Stimulated activated CD8-positive, alpha-beta memory T cell treated with anti-CD3 and anti-CD28 coated beads, Interleukin-7, amount 100 ng/mL, for 4 hours (primary cell): ENCODE measurements at places on chromosomes 7 and 10.

- DNase-seq = no peak
These were observed 83.9 kb downstream of the OSBPL3 start for GRCh38 chr7:24896031-24896501.

GRCh38 chr10:102779680-102780526, 36.2 kb downstream of the WBP1L start:
- DNase-seq = no peak

DNA sequence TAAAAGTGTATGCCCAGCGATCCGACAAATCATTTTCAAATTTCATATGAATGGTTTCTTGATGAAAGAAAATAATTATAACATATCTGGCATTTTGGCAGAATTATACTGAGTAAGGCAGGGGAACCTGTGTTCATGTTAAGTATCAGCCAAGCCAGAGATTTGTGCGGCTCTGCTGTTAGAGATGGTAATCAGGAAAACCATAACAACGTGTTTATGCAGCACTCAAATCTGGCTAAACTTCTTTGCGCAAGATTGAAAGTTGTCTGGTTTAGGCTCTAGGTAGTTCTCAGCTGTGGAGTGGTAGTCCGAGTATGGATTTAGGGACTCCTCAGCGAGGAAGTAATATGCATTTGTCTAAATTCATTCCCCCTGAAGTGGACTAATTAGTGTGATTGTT, 8.9 kb upstream of the CTBP2 start:
- no peak for DNase-seq

DNA sequence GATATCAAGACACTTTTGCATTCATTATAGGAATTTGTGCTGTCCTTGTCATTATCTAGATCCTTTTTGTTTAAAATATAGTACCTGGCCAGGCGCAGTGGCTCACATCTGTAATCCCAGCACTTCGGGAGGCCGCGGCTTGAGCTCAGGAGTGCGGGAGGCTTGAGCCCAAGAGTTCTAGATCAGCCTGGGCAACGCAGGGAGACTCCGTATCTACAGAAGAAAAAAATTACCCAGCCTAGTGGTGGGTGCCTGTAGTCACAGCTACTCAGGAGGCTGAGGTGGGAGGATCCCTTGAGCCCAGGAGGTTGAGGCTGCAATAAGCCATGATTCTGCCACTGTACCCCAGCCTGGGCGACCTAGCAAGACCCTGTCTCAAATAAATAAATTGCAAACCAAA, 621 bp upstream of the MORN4 start:
- no peak for DNase-seq

- DNase-seq = no peak
These were observed 107.1 kb downstream of the GRK5 start for GRCh38 chr10:119314486-119314885.

- no peak for DNase-seq
These were observed 184.5 kb downstream of the TRIL start for GRCh38 chr7:28773423-28774145.

GRCh38 chr10:94315024-94315451, 47.7 kb downstream of the NOC3L start:
- no peak for DNase-seq

DNA sequence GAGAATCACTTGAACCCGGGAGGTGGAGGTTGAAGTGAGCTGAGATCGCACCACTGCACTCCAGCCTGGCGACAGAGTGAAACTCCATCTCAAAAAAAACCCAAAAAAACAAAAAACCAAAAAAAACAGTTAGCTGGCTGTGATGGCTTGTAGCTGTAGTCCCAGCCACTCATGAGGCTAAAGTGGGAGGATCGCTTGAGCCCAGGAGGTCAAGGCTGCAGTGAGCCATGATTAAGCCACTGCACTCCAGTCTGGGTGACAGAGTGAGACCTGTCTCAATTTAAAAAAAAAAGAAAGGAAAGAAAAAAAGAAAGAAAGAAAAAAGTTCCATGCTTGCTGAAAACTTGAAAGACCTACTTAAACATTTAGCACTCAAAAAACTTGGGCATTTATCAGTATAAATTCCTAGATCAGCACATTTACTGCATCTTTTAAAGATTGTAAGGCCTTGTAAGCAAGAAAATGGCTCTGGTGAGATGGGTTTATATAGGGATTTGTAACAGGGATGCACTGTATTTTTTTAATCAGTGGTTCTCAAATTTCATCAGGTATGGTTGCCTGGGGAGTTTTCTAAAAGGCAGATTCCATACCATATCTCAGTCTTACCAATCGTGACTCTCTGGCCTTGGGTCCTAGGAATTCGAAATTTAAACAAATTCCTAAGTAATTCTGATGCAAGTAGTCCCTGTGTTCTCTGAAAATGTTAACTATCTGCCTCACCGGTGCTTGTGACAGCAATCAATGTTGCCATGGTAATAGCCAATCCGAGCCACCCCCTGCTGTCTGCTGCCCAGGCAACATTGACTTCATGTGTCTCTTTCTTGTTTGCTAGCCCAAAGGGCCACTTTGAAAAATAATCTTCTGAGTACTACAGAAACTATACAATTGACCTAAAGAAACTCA, 11.5 kb upstream of the NT5C2 start:
- DNase-seq = no peak

GRCh38 chr10:54585572-54585971, 215.5 kb downstream of the PCDH15 start:
- DNase-seq = no peak

GRCh38 chr7:24731313-24731712, 26.0 kb downstream of the GSDME start:
- DNase-seq = no peak

DNA sequence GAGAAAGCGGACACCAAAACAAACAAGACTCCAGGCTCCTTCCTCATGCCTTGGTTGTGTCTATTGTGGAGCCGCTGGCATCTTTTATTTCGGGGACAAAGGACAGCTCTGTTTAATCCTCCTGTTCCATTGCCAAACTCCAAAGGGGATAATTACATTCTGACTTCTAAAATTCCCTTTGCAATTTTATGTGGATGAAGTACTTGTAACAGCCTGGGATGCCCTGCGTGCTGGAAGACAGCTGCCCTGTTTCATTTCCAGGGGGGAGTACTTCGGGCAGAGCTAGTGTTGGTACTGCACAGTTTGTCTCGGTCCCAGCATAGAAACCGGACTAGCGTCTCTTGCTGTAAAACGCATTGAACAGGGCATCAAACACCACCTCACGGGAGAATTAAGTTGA, 90.9 kb downstream of the BAMBI start:
- no peak for DNase-seq

DNA sequence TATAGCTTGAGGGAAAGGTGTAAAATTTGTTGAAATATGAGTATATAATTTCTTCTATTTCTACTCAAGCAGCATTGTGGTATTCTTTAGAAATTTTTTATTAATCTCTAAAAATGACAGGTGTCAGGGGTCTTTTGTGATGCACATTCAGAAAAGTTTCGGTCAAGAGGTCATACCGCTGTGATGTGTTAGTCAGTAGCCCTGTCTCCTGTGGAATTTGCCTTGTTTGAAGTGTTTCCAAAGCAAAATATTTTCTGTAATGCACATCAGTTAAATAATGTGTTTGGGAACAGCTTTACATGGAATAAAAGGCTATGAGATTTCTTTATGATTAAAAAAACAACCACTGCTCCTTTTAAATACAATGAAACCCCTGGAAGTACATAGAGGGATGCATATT, 35.8 kb downstream of the FOXP2 start:
- DNase-seq = no peak

- DNase-seq = no peak
These were observed 18.1 kb downstream of the LSM8 start for GRCh38 chr7:118202061-118202460.

DNA sequence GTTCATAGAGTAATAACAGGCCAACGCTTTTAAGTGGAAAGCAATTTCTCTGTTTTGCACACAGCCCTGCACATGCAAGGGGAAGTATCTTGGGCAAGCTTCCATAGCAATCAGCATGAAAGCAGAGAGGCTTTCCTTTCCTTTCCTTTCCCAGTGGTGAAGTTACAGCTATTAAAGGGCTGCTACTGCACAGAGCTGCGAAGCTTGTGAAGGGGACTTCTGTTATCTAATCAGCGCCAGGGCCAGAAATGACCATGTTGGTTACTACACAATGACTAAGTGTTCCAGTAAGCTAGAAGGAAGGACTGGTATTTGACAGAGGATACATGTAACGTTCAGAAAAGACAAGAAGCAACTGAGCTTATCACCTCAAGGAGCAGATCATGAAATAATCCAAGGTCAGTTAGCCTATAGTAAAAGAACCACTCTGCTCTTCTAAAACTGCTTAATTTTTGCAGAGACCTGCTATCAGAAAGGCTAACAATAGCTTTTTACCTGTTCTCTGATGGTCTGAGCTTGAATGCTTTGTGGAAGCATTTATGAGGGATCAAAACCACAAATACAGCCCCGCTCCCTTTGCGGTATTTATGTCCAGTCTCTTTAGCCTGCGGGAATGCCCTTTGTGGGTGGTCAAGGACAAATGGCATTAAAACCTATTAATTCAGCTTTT, 45.9 kb downstream of the SGMS1 start:
- no peak for DNase-seq

DNA sequence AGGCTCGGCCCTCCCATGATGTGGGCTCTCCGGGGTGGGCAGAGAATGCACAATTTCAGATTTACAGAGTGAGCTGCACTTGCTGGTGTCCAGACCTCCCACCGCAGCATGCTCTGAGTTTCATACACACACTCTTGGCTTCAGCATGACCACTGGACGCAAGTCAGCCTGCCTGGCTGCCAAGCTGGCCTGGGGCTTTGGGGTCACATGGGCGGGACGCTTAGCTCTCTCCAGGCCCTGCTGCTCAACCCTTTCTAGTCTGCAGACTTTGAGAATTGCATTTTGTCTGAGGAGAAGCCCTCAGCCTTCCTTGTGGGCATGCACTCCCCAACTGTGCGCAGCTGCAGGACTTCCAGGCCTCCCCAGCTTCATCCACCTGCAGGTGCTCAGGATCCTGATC, 5.7 kb downstream of the CYP2E1 start:
- DNase-seq = no peak

GRCh38 chr7:88092676-88092999, 127.2 kb downstream of the SRI start:
- no peak for DNase-seq

- DNase-seq = peak; percentile 64
These were observed 206 bp downstream of the UPF2 start for GRCh38 chr10:12042409-12042796.

GRCh38 chr7:80277434-80278427, 143.1 kb downstream of the GNAI1 start:
- DNase-seq = no peak

DNA sequence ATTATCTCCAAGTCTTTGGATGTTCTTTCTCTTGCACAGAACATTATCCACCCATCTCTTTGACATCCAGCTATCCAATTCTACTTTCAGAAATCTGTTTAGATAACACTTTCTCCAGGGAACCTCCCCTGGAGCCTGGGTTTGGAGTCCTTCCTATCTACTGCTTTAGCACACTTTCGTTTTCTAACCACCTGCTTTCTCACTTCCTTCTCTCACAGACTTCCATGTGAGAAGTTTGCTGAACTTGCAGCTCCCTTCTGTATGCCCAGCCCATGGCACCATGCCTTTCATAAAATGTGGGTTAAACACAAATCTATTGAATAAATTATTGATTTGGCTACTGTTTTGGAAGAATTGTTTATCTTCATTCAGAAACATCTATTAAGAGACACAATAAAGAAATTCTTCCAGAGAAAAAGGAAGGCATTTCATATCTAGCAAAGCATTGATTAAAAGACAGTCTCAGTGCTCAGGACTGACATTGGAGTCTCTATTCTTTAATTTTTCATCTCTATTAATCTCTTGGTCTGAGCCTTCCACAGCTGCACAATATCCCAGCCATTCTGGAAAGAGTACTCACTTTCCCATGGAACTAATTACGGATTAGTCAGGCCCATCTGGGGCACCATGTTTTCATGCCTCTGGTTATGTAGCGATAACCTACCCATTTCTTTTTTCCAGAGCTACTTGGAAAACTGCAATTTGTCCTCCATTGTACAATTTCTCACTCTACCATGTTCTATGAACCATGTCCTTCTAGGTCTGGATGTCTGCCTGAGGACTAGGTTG, 1077.3 kb downstream of the SORCS3 start:
- DNase-seq = no peak

DNA sequence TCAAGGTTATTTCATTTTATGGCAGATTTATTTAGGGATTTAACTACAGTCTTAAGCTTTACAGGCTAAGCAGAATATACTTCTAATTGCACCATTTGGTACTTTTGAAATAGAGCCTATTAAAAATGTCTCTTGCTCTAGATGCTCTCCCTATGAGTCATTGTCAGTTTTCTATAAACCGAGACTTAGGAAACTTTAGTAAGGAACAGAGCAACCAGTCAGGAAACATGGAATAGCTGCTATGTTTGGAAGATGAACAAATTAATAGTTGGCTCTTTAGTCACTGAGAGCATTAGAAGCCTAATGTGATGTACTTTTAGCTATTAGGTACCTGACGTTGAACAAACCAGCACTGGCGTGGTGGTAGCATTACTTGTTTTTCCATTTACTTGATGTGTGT, 35.3 kb downstream of the INPP5F start:
- no peak for DNase-seq

DNA sequence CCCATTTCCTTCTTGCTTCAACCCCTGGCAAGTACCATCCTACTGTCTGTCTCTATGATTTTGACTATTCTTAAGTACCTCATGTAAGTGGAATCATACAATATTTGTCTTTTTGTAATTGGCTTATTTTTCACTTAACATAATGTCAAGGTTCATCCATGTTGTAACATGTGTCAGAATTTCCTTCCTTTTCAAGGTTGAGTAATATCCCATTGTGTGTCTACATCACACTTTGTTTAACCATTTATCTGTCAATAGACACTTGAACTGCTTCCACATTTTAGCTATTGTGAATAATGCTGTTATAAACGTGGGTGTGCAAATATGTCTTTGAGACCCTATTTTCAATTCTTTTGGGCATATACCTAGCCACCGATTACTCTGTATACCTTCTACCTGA, 14.0 kb upstream of the CDK14 start:
- no peak for DNase-seq

DNA sequence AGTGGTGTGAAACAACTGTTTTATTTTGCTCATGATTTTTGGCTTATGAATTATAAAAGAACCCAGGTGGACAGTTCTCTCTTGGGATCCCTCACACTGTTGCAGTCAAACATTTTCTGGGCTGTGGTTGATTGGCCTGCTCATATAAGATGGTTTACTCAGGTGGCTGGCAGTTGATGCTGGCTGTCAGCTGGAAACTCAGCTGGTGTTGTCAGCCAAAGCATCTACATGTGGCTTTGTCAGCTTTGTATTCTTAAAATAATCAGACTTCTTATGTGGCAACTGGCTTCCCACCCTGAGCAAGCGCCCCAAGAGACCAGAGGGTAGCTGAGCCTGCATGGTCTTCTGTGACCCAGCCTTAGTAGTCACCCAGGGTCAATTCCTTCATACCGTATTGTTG, 534.7 kb downstream of the NRG3 start:
- DNase-seq = no peak

GRCh38 chr7:46942574-46942973, 639.3 kb downstream of the TNS3 start:
- DNase-seq = no peak

DNA sequence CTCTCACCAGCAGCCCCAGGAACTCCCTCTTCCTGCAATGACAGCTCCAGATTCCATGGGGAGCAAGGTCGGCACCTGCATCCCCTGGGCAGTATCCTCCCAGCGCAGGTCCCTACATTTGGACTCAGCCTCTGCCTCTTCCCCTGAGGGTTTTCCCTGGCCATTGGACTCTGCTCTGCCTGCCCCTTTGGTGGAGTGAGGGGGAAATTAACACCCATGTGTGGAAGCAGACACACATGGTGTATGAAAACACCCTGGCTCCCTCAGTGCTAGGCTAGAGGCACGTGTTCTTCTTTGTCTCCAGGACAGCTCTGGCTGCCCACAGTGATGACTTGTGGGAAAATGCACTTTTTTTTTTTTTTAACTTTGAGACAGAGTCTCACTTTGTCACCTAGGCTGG, 8.4 kb downstream of the PRF1 start:
- no peak for DNase-seq
